ENCODE measurements at places on chromosomes 7 and 10. TPM values are rescaled to one million over a fixed set of nuclear protein-coding genes. Genes with fewer than 3 reads are reported as not detected.

Gene GPR26
- not detected for total RNA-seq

Gene LLCFC1
- not detected for total RNA-seq

Gene CADPS2
- total RNA-seq, result 0.03 TPM

Gene ACSM6
- not detected for total RNA-seq

Gene AKR1B1
- 2,222 TPM for total RNA-seq

Gene ANXA11
- 237 TPM for total RNA-seq

Gene SCART1
- 0.14 TPM for total RNA-seq

Gene RELN
- total RNA-seq, result 0.04 TPM

Gene DNAH11
- total RNA-seq, result 0.33 TPM

Gene SPAM1
- total RNA-seq, result not detected
